ENCODE measurements at places on chromosomes 13 and 19. TPM values are rescaled to one million over a fixed set of nuclear protein-coding genes. Genes with fewer than 3 reads are reported as not detected.

ZNF443 gene
- total RNA-seq = 2.1 TPM

HSH2D gene
- not detected for total RNA-seq

CPB2 gene
- not detected for total RNA-seq

CYP2A6 gene
- not detected for total RNA-seq

SYDE1 gene
- total RNA-seq = 15.1 TPM

NAA16 gene
- total RNA-seq = 6.8 TPM

ADGRE3 gene
- total RNA-seq = not detected

LILRB5 gene
- not detected for total RNA-seq

NCR1 gene
- total RNA-seq = not detected

ANKRD24 gene
- 0.12 TPM for total RNA-seq

NLRP5 gene
- total RNA-seq = 1.3 TPM

LCP1 gene
- 77.8 TPM for total RNA-seq

PSG4 gene
- total RNA-seq = 4.6 TPM

ERICH6B gene
- not detected for total RNA-seq

LHFPL6 gene
- total RNA-seq = 4.1 TPM

THSD8 gene
- not detected for total RNA-seq

TMEM145 gene
- total RNA-seq = not detected

PALM gene
- total RNA-seq = 5.8 TPM

FUZ gene
- total RNA-seq = 26.2 TPM

GFY gene
- total RNA-seq = not detected

ZNF714 gene
- 3.1 TPM for total RNA-seq

SELENOV gene
- not detected for total RNA-seq

ICAM5 gene
- 1.5 TPM for total RNA-seq

LILRB3 gene
- total RNA-seq = not detected

LHB gene
- not detected for total RNA-seq

SLC6A16 gene
- 0.85 TPM for total RNA-seq

GJB2 gene
- not detected for total RNA-seq

CBY2 gene
- total RNA-seq = not detected

KIR3DL1 gene
- not detected for total RNA-seq

NLRP7 gene
- total RNA-seq = not detected

CEACAM20 gene
- total RNA-seq = not detected

KIRREL2 gene
- 0.19 TPM for total RNA-seq

OR7D2 gene
- total RNA-seq = not detected

FGF22 gene
- not detected for total RNA-seq

SIGLEC12 gene
- total RNA-seq = not detected

C19orf18 gene
- total RNA-seq = not detected

ZNF888 gene
- total RNA-seq = 7.6 TPM

LINGO3 gene
- 0.02 TPM for total RNA-seq

PLPPR2 gene
- total RNA-seq = 10.7 TPM

ZNF285 gene
- 0.31 TPM for total RNA-seq

RNF225 gene
- not detected for total RNA-seq

C1QTNF9 gene
- not detected for total RNA-seq

TBXA2R gene
- total RNA-seq = 1.6 TPM

All from H4 (cell line).